NCI-H524 (cell line): ENCODE measurements at places on chromosomes 2 and 18.

DNA sequence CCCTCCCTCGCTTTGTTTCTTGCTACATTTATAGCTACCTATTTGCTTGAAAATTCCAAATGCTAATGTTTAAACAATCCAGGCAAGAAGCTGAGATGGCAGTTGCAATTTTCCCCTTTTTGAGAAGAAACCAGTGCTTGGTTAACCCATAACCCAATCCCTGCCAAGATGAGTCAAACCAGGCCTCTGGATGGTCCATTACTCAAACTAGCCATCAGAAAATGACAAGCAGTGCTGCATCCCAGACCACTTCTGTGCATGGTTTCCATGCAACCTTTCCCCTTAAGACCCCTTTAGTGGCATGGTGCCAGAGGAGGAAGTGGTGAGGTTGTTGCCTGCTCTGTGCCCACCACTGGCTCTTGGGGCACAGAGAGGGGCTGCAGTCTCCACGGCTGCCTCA lies 131.2 kb upstream of the RMP24 start:
- DNase-seq: no peak

DNA sequence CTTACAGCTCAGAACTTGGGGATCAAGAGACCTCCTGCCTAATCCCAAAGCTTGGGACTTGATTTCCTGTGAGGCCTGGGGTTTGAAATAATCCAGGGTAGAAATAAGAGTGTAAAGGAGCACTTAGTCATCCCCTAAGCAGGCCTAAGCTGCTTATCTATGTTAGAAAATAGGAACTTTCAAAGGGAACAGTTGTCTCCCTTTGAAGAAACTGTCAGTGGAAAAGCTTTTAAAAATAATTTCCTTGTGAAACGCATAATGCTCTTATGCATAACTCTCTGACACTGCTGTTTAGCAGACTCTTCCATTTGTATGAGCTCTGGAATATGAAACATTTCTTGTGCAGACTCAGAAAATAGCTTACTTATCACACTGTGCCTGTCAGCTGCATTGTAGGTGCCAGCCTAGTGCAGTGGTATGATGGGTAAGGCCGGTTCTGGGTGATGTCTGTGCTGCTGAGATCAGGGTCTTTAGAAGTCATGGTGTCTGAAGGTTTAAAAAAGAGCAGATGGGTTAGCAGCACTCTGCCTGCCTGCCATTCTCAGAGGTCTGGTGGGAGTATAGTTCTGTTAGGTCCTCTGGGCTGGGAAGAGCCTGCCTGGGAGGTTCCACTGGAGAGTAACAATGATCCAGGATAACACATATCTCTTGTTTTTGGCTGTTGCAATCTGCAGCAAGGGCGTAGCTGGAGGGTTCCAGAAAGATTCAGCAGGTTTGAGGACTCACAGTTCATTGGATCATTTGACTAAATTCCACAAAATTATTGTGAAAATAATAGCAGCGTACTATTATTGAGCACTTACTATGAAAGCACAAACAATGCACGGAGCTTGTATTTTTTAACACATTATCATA lies 283.2 kb upstream of the MEX3C start:
- no peak for DNase-seq

DNA sequence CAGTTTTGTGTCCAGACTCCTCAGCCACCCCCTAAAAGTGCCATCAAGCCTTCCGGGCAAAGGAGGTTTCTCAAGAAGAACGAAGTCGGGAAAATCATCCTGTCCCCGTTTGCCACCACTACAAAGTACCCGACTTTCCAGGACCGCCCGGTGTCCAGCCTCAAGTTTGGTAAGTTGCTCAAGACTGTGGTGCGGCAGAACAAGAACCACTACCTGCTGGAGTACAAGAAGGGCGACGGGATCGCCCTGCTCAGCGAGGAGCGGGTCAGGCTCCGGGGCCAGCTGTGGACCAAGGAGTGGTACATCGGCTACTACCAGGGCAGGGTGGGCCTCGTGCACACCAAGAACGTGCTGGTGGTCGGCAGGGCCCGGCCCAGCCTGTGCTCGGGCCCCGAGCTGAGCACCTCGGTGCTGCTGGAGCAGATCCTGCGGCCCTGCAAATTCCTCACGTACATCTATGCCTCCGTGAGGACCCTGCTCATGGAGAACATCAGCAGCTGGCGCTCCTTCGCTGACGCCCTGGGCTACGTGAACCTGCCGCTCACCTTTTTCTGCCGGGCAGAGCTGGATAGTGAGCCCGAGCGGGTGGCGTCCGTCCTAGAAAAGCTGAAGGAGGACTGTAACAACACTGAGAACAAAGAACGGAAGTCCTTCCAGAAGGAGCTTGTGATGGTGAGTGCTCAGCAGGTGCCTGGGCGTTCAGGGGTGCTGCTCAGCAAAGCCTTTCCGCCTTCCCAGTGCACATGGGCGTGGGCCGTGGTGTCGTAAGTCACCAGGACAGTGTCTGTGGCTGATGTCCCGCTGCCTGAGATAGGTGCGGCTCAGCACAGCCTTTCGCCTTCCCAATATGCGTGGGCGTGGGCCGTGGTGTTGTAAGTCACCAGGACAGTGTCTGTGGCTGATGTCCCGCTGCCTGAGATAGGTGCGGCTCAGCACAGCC lies 91.0 kb downstream of the SH3BP4 start:
- no peak for DNase-seq

GRCh38 chr2:235468978-235469655 lies 24.7 kb upstream of the AGAP1 start:
- no peak for DNase-seq

GRCh38 chr18:74507097-74507881 lies 11.1 kb downstream of the CNDP2 start:
- DNase-seq: no peak

DNA sequence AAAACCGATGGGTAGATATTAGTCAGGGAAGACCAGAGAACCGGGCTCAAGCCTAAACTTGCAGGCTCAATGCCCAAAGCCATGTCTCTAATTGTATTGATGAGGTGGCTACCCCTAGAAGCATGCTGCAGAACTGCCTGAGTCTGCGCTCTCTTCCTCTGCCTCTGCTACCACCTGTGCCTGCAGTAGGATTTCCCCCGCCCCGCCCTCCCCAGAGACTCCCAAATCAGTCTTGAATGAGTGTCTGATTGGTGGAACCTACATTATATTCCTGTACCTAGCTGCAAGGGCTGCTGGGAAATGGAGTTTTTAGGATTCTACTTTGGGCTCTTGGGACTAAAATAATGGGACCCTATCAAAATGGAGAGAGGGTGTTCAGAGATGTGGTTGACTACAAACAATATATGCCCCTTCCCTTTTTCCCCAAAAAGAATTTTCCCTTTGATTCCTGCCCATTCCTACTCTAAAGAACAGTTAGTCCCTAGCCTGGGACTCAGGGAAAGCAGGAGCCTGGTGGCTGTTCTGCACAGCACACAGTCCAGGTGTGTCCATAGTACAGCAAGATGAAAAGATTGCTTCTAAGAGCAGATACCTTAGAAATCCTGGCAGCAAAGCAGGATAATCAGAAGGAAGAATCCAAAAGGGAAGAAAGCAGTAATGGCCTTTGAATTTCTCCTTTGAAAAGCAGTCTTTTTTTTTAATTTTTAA lies 12.5 kb downstream of the GRP start:
- no peak for DNase-seq

GRCh38 chr18:24603151-24603550 lies 142.7 kb downstream of the HRH4 start:
- DNase-seq: no peak

DNA sequence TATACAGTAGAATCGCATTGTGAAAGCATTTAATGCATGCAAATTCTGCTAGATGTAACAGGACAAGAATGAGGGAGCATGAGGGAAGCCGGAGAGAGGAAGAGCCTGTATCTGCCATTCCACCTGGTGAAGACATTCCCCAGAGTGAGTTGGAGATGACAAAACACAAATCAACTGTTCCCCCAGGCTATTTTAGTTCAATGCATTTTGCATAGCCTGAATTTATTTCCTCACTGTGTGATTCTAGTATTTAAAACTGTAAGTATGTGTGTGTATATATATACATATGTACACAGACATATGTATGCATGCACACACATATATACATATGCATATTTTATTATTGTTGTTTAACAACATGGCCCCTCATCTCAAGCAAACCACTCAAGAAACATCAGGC lies 54.7 kb downstream of the CCDC68 start:
- no peak for DNase-seq

DNA sequence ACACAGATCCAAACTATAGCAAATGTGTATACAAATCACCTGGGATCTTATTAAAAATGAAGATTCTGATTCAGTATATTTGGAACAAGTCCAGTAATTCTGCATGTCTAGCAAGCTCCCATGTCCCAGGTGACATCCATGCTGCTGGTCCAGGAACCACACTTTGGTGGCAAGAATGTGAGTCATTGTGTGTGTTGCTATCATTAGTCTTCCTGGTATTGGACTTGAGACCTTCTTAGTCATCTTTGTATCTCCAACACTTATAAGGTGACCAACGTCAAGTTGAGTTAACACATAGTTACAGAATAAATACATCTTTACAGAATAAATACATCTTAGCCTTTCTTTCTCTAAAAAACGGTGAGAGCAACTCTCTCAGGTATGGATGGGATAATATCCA lies 107.9 kb upstream of the NDUFV2 start:
- no peak for DNase-seq
